ENCODE measurements at places on chromosomes 7 and 10. TPM values are rescaled to one million over a fixed set of nuclear protein-coding genes. Genes with fewer than 3 reads are reported as not detected.
A peak's percentile ranks its signal among the peaks of the same experiment; 100 is the strongest.

SERPINE1 gene
- 2.1 TPM for total RNA-seq

SPDYE3 gene
- total RNA-seq, result not detected

KCNIP2 gene
- 0.85 TPM for total RNA-seq

PDZD7 gene
- total RNA-seq, result 0.19 TPM

EEF1AKMT2 gene
- 22.3 TPM for total RNA-seq

AHCYL2 gene
- total RNA-seq, result 6.6 TPM

LRGUK gene
- total RNA-seq, result 0.42 TPM

DNA sequence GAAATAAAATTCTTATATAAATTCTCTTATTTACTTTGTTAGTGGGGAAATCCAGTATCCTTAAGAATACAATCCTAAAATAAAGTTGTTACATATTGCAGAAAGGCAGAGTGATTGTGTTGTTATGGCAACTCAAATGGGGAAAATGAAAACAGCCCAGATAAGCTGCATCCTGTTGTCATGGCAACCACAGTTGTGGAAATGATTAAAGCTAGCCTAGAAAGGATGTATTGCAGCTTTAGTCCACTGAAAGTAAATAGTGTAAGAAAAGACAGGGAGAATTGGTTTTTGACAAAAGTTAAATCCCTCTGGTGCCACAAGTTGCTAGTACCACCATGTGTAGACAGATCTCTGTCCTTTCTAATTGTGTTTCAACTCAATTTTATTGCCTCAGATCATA is 43.2 kb downstream of the BTRC start:
- DNase-seq, result peak; percentile 31

- no peak for DNase-seq
Observed at GRCh38 chr10:716821-717220, 27.4 kb upstream of the DIP2C start.

- DNase-seq, result no peak
Observed at GRCh38 chr10:97399843-97400545, 1.1 kb downstream of the RRP12 start.

DNA sequence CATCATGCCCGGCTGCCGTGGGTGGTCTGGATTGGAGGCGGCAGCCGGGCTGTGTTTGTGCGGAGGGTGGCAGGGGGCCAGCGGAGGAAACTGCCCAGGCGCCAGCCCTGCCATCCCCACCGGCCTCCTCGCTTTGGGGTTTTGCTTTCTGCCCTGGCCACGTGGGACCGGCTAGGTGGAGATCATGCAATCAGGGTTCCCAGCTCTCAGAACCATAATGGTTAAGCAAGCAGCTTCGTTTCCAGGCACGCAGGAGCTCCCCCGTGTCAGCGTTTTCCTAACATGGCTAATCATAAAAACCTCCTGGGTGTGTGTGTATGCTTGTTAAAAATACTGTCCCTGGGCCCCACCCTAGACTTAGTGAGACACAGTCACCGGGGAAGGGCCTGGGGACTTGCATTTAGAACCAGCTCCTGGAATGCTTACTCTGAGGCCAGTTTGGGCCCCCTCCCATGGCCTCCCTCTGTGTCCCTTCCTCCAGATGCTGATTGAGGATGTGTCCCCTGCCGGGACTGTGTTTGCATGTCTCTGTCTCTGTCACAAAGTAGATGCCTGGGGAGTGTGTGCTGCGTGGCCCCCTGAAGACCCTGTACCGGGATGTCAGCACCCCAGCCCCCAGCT is 119.3 kb downstream of the CUX1 start:
- DNase-seq, result no peak

DNA sequence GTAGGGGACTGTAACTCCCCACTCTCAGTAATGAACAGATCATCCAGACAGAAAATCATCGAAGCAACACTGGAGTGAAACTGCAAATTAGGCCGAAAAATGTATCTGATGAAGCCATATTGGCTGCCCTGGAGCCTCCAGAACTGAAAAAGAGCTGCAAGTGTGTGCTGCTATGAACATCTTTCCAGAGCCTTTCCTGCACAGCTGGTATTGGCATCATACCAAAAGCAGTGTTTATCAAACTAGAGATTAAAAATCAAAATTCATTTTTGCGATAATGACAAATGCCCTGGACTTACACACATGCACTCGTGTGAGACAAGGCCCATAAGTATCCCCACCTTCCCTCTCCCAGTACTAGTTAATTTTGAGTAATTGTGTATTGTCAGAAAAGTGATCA is 6.8 kb upstream of the CLDN12 start:
- no peak for DNase-seq

GRCh38 chr10:121747163-121747775 is 149.0 kb upstream of the FGFR2 start:
- DNase-seq, result no peak

DNA sequence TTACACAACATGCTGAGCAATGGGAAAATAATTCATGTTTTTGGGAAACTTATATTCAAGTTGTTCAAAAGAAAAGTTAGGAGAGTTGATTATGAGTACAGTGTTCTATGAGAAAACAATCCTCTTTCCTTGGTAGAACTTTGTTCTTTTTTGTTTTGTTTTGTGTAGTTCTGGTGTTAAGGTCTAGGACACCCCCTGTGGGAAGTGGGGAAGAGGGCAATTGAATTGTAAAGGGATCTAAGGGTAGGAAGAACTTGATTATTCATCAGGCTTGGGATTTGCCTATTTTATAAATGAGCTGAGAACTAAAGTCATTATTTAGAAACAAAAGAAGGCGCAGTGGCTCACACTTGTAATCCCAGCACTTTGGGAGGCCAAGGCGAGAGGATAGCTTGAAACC is 25.9 kb upstream of the CDK13 start:
- DNase-seq, result no peak

- no peak for DNase-seq
Observed at GRCh38 chr7:142930126-142930730, 3.3 kb downstream of the TRPV5 start.

DNA sequence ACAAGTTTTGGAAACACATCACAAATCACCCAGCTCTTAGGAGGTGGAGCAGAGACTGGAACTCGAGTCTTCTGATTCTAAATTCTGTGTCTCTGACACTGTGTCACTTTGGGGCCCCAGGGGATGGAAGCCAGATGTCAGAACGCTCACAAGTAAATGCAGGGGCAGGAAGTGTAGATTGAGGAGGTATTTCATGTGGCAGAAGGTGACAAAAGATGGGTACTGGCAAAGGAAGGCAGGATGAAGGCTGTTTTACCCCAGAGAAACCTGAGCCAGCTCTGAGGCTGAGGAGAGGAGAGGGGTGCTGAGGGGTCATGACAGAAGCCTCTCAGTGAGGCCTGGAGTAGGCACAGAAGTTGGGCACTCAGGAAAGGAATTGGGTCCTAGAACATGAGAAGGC is 6.0 kb upstream of the PURB start:
- peak; percentile 81 for DNase-seq

DNA sequence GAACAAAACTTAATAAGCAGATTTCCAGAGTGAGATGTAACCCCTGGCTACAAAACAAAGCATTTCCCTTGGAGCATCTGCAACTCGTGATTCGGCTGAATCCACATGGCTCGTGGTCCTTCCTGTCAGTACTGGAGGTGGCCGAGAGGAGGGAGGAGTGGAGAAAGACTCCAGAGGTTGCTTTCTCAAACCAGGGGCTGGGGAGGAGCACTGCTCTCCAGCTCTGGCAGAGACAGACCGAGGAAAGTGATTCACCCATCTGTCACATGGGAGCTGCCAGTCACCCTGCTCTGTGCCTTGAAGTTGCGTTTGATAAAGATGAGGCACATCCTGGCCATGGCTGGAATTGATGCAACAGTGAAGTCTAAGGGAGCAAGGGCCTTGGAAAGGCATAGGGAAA is 72.7 kb downstream of the COL13A1 start:
- no peak for DNase-seq

DNA sequence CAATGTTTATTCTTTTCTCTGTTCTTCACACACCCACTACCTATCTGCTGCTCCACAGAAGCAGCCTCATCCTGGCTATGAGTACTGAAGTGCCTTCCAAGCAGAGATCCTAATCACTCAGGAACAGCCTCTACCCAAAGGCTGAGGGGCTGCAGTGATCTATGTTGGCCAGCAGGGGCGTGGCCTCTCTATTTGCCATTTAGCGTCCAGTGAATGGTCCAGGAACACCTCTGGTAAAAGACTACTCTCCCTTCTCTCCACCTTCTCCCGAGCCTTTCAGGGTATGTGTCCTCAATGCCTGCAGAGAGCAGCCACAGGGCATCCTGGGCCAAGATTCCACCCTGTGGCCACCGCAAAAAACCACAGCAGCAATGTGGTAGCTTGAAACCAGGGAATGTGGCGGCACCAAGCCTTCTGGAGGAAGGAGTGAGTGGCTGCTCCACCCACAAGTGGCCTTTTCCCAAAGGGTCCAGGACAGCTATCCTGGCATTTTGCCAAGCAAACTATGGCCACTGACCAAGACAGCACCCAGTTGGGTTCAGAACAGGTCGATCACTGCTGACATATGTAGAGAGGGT is 70.9 kb downstream of the SYPL1 start:
- DNase-seq, result no peak

GRCh38 chr10:8618834-8619233 is 564.3 kb downstream of the GATA3 start:
- DNase-seq, result no peak

GRCh38 chr10:73862011-73862410 is 12.3 kb downstream of the CAMK2G start:
- DNase-seq, result no peak

DNA sequence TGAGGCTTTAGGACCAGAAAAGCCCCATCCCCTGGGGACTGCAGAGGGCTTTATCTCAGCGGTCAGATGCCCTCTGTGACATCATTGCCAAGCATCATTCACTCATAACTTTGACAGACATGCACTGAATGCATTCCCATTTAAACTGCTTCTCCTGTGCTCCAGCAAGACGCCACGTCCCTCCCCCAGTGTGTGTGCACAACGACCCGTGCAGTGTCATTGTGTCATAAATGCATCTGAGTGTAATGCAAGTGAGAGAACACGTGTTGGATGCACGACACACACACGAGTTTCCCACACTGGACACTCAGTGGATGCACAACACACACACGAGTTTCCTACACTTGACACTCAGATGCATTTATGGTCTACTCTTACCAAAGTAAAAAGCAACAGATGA is 337.9 kb downstream of the PTPRN2 start:
- no peak for DNase-seq

- no peak for DNase-seq
Observed at GRCh38 chr10:28959850-28960501, 282.7 kb downstream of the BAMBI start.

- no peak for DNase-seq
Observed at GRCh38 chr7:83970081-83970480, 224.5 kb downstream of the SEMA3A start.

DNA sequence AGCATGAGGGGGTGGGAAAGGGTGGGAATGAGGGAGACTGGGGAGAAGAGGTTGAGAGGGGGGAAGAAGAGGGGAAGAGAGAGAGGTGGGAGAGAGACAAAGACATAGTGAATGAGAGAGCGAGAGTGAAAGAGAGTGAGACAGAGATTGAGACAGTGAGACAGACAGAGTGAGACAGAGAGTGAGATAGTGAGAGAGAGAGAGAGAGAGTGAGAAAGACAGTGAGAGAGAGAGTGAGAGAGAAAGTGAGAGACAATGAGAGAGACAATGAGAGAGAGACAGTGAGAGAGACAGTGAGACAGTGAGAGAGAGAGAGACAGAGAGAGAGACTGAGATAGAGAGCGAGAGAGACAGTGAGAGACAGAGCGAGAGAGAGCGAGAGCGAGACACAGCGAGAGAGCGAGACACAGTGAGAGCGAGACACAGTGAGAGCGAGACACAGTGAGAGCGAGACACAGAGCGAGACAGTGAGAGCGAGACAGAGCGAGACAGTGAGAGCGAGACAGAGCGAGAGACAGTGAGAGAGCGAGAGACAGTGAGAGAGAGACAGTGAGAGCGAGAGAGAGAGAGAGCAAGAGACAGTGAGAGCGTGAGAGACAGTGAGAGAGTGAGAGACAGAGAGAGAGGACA is 10.1 kb downstream of the TMEM243 start:
- DNase-seq, result no peak

- no peak for DNase-seq
Observed at GRCh38 chr7:107687656-107688055, 27.0 kb downstream of the SLC26A4 start.

GRCh38 chr10:116465546-116465945 is 37.9 kb downstream of the PNLIPRP3 start:
- DNase-seq, result no peak

- no peak for DNase-seq
Observed at GRCh38 chr7:51217804-51218203, 98.8 kb downstream of the COBL start.

DNA sequence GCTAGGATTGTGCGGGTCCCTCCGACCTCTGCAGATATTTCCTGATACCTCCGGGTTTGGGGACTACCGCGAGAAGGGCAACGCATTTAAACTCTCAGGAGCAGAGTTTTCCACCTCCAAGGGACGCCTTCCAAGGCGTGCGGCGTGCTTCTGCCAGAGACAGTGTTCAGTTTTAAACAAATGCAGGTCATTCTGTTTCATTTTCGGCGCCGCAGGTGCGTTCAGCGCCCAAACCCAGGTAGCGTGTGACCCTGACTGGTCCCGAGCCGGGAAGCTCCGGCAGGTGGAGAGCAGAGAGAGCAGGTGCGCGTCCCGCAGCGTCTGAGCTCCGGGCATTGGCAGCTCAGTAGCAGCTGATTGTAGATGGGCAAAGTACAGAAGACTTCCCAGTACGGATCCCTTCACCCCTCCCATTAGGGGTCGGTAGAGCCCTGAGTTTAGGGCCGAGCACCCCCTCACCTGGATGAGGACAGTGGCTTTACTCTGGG is 1.4 kb upstream of the CYP26A1 start:
- DNase-seq, result no peak

DNA sequence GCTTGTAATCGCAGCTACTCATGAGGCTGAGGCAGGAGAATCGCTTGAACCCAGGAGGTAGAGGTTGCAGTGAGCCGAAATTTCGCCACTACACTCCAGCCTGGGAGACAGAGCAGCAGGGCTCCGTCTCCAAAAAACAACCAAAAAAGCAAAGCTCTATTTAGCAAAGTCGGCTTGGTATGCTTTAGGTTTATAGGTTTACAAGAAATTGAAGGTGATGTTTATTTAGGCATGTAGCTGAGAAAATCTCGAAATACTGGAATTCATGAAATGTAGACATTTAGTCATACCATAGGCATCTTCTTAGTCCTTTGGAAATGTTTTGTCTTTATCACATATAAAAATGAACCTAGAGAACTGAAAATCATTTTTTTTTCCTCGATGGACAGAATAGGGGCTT is 453.8 kb upstream of the ANKRD30A start:
- DNase-seq, result no peak

DNA sequence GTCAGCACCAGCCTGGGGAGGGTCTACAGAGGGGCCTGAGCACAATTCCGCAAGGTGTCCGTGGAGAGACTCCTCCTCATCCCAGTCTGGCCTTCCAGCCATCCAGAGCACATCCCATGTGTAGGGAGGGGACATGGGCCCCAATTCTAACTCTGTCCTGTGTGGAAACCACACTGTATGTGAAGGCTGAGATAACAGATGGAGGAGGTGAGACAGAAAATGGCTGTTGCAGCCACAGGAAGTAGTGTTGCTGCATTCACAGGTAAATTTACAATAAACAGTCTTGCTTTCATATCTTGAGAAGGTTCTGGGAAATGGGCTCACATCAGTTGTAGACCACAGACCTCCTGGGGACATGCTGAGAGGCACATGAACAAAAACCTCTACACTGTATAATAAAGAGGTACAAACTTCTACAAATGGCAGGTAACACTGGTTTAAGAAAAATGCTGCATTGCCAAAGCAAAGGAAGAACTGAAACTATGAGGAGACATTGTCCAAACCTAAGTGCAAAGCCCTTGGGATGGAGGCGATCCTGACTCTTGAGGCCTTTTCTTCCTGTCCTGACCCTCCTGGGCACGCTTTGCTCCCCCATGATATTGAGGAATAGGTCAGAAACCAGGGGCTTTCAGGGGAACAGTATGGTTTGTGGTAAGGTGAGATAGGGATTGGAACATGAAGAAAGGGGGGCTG is 21.6 kb upstream of the GIMAP2 start:
- DNase-seq, result no peak
